ENCODE measurements at places on chromosomes 1 and 21.

DNA sequence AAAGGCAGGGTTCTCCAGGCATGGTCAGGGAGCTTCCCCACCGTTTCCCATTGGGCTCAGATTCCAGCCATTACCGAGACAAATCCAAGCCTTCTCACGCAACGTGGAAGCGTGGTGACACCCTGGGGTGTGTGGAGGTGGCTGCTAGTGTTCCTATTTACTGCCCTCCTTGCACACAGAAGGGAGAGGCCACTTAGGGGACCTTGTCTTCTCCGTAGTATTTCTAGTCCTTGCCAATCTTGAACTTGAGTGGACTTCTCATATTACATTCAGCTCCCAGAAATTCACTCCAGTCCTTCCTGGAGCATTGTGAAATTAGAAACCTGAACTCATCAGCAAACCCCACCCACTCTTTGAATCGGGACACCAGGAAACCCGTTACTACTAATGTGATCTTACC lies 131.6 kb downstream of the AJAP1 start:
- DNase-seq = peak; percentile 93

GRCh38 chr1:30159015-30159414 lies 564.4 kb downstream of the MATN1 start:
- DNase-seq = no peak

GRCh38 chr1:16018308-16018707 lies 465 bp upstream of the HSPB7 start:
- DNase-seq = no peak

DNA sequence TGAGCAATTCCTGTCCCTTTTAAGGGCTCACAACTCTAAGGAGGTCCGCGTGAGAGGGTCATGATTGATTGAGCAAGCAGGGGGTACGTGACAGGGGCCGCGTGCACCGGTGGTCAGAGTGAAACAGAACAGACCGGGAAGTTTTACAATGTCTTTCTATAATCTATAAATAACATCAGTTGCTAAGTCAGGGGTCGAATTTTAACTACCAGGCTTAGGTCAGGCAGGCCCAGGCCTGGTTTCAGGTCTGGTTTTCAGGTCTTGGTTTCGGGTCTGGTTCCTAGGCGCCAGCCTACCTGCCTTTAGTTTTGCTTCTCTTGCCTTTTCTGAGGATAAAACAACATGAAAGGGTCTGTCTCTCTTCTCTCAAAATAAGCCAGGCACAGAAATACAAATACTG lies 476.0 kb upstream of the CAMK1G start:
- no peak for DNase-seq

- no peak for DNase-seq
Observed at GRCh38 chr1:55650444-55650843, 435.3 kb upstream of the USP24 start.

- no peak for DNase-seq
Observed at GRCh38 chr1:117540532-117540931, 65.3 kb upstream of the TENT5C start.

- DNase-seq = peak; percentile 50
Observed at GRCh38 chr1:17957588-17958267, 149.9 kb upstream of the IGSF21 start.
